ENCODE measurements at places on chromosomes 5 and 9.

- no peak for DNase-seq
These were observed 195.7 kb upstream of the TUT7 start for GRCh38 chr9:86549920-86550319.

DNA sequence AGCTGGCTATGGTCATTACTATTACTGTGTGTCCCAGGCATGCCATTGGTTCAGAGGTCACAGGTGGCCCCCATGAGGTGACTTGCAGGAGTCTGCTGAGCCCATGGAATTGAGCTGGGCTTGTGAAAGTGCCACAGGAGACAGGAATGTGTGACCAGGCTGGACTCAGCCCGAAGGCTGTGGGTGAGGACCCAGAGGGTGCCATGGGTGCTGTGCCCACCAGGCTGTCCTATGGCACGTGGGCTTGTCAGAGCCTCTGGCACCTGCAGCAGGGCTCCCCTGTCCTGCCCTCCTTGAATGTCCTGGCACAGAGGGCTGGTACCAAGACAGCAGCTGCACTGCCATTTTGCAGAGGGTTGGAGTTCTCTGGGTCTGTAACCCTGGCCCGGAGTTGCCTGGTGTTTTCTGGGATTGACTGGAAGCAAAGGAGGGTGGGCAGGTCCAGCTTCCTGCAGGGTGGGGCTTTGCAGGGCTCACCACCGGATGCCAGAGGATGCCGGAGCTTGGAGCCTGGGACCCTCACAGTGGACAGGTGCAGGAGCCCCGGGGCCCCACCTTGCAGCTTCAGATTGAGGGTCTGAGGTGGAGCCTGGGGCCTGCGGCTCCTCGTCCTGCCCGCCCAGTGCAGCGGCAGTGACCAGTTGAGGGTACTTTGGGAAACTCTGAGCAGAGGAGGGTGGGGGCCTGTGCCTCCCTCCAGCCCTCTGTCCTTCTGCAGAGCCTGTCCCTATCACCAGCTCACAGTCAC lies 14.2 kb downstream of the COL5A1 start:
- no peak for DNase-seq

GRCh38 chr5:176446884-176447590 lies 1.1 kb upstream of the FAF2 start:
- no peak for DNase-seq

DNA sequence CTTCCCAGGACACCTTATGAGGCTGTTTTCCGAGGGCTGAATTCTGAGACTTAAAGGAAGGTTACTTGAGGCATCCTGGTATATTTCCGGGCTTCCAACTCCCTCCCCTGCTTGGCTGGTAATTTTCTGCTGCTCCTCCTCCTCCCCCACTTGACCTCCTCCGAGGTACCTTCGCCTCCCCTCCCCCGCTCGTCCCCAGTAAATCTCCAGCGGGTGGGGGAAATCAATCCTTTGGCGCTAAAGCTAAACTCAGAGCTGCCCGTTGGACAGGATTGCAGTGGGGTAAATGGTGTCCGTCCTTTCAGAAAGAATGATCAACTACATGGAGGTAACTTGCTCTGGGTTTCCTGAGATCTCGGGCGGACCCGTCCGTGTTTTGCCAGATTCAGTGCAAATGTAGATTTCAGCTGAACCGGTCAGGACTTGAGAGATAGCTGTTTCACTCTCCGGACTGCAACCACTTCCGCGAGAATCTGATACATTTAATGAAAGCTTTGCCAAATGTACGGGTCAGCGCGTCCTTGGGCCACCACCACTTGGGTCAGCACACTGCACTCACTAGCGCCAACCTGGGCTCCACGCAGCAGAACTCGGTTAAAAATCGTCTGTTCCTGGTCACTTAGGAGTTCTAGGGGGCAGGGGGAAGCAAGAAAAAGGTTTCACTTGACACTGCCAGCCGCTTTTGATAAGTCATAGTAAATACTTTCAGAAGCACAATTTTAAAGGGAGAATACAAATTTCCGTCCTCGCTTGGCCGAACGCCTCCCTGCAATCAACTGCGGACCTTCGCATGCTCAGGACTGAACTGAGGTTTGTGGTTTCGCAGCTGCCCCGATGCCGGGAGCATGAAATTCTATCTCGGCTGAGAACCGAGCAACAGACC lies 4.6 kb upstream of the ISL1 start:
- no peak for DNase-seq

DNA sequence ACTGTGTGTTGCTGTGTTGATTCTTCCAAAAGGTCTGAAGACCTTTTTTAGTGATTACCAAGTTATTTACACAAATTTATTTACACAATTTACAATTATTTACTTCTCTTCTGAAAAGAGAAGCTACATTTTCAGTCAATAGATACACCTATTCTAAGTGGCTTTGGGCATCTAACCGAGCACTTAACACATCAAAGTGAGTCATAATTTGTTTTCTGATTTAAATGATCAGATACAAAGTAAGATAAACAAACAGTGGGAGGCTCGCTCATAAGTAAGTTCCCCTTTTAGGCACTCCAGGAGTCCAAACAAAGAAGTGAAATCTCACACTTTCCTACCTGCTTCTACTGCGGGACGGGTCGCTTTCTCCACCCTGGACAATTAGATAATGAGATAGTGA lies 90.2 kb downstream of the APBA1 start:
- DNase-seq = no peak

DNA sequence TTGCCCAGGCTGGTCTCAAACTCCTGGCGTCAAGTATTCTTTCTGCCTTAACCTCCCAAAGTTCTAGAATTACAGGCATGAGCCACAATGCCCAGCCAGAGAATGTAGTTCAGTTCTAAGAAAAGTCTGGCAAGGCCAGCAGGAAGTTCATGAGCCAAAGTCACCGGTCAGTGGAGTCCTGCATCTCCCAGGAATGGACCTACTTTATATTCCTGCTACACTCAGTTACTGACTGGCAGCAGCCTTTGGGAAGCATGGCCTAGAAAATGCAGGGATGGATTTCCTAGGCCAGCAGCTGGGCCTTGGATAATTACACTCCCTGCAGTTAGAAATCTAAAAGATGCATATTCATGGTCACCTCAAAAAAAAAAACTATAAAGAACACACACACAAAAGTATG lies 135.7 kb downstream of the CAAP1 start:
- no peak for DNase-seq

GRCh38 chr9:125548141-125548540 lies 158.9 kb downstream of the MAPKAP1 start:
- no peak for DNase-seq

GRCh38 chr5:68725905-68726683 lies 367.7 kb upstream of the SLC30A5 start:
- no peak for DNase-seq

DNA sequence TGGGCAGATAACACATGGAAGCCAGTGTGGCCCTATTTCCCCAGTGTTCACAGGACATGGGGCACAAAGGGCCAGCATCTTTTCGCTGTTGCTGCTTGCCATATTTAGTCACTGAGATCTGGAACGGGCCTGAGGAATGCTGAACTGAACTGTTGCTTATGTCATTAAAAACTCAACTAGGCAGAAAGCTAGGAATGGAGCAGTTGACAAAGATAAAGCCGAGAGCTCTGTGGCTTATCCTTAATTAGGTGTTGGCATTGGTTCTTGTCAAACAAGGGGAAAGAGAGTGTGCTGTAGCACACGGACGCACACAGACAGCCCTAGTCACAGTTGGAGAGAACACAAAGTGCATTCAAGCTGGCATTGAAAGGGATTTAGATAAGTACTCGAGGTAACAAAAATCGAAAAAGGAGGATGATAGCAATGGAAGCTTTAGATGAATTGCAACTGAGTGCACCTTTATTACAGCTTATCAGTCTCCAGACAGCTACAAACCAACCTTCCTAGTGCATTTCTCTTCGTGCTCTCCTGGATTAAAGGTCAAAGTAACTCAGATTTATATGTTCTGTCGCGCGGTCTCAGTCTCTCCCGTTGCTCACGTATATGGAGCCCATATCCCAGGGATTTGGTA lies 450.2 kb upstream of the ZNF608 start:
- no peak for DNase-seq

GRCh38 chr9:109887079-109887478 lies 107.1 kb downstream of the PALM2AKAP2 start:
- no peak for DNase-seq
